ENCODE measurements at places on chromosomes 3 and 15.

DNA sequence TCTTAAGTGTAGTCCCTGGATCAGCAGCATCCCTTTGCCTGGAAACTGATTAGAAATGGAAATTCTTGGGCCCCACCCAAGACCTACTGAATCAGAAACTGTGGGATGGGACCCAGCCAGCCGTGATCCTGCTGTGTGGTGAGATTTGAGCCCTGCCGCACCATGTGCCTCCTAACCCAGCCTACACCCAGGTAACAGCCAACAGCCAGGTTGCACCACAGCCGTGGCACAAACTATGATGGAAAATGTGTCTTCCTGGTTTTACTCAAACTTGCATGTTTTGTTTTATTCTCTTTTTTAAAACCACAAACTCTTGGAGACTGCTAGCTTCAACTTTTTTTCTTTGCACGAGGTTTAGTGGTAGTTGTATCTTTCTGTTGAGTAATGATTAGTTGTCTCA, 2.6 kb downstream of the LIMD1 start:
- DNase-seq, result peak; percentile 49

- DNase-seq, result peak; percentile 65
Observed at GRCh38 chr3:187919048-187919447, 173.8 kb upstream of the BCL6 start.

DNA sequence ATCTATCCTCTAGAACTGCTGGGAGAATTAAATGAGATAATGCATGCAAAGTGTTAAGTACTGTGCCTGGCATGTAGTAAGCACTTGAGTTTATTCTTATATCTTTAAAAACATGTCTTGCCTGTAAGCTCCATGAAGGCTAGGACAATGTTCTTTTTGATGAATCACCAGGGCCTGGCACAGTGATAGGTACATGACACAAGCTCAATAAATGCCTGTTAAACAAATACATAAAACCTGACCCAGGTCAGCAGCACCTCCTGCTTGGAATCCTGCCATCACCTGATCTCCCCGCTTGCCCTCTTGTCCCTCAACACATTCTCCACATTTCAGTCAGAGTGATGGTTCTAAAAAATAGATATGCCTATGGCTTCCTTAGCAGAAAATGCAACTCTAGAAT, 186.8 kb downstream of the CHST2 start:
- no peak for DNase-seq

DNA sequence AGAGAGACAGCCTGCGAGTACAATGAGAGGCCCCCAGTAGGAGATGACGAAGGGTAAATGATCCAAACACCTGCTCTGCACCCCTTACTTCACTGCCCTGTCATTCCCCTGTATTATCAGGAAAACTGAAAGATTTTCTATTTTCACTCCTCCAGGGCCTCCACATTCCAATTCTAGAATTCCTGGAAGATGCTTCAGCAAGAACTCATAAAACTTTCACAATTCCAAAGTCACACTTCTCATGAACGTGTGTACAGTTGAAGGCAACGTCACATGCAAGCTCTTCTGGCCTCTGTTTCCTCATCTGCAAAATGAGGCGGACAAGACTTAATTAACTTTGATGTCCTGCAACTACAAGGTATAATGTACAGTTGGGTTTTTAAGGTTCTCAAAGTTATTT, 62.8 kb upstream of the SPATA12 start:
- no peak for DNase-seq

DNA sequence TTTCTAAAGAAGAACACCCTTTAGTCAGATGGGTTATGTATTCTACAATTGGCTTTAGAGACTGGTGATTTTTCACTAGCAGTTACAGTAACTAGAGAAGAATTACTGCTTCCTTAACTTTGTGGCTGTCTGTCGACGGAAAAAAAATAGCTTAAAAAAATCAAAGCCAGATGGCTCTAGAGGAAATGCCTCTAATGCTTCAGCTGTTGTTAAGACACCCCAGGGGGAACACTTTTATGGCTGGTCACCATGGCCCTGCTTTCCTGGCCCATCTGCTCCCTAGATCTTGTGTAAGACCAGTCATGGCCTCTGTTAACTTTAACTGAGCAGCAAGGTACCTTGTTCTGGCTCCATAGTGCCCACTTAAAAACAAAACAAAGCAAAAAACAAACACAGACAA, 198.6 kb upstream of the PLSCR5 start:
- DNase-seq, result no peak

DNA sequence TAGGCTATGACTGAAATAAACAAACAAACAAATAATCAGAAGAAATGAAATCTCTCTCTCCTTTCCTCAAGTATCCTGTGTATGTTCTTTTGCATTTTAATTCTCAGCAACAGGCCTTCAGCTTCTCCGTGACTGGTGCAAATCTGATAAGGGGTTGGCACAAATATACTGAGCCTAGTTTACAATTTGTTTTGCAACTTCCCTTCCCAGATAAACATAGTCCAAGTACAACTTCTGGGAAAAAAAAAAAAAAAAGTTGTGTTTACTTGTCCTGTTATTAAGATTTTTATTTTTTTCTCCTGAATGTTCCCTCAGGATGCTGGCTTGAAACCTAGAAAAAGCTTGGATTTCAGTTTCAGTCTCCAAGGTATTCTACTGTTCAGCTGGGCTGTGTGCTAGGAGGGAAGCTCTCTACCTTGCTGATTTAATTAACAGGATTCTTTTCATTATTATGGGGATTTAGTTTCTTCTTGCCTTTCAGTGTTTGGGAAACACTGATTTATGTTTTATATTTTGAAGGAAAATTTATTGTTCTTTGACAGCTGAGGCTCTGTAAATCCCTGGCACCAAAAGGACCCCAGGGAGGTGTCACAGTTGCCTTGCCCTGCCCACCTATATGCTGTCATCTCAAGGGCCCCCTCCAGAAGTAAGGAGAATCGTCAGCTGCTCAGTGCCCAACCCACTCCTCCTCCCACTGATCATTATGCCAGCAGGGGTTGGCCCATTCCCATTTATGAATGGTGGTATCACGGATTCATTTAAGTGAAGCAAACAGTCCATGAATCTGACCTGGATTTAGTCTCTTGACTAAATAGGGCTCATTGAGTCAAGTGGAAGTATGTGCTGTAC, 185.2 kb downstream of the MEIS2 start:
- DNase-seq, result no peak

DNA sequence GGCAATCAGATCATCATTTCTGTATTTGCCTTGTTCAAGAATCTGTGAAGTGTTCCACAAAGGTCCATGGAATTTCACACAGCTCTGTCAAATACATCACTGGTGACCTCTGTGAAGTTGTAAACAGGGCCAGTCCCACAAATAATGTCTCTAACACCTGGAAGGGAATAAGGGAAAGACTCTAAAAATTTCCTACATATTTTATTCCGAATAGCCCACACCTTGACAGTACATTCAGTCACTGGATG, at the start of gene C3orf49:
Gene C3orf49, plus strand, starts transcription at position 149 of the 248 bp plus-strand sequence. CDS start 173 bp downstream, outside the sequence.
- no peak for DNase-seq

DNA sequence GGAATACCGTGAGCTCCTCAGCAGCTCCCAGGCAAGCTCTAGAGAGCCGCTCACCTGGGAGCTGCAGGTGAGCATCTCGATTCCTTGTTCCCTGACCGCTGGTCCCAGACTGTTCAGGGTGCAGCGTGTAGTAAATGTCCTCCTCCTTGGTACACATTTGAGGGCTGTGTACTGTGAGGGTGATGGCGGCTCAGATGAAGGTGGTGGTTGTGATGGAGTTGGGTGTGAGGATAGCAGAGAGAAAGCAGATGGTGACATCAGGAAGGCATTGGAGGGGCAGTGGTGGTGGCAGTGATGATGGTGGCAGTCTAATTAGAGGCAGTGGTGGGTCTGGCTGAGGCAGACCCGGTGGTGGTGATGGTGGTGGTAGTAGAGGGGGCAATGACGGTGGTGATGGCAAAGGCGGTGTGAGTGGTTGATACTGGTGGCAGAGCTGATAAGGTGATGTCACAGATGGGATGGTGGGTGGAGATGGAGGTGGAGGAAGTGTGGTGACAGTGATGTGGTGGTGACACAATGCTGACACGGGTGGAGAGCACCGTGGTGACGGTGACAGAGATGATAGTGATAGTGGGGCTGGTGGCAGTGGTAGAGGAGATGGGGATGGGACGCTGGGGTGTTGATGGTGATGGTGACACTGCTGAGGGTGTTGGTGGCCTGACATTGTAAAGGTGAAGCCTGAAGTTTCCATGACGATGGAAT, at the start of gene DNAJB8:
Gene DNAJB8, minus strand, starts transcription at position 51 of the 702 bp plus-strand sequence. CDS start 3,645 bp downstream, outside the sequence.
- DNase-seq, result no peak

DNA sequence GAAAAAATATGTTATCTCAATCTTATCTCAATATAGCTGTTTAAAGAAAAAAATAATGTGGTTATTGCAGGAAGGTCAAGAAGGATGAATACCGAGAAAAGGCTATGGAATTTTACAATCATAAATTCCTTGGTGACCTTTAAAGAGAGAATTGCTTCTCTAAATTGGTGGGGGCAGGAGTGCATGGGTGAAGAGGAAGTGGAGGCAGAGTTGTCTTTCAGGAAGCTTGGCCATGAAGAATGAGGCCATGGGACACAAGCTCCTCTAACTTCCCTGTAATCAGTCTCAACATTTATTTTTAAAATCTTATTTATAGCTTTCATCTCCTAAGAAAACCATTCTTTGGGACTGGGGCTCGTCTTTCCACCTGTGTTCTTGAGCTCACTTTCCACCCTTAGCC, 22.4 kb upstream of the ALDH1A2 start:
- no peak for DNase-seq

DNA sequence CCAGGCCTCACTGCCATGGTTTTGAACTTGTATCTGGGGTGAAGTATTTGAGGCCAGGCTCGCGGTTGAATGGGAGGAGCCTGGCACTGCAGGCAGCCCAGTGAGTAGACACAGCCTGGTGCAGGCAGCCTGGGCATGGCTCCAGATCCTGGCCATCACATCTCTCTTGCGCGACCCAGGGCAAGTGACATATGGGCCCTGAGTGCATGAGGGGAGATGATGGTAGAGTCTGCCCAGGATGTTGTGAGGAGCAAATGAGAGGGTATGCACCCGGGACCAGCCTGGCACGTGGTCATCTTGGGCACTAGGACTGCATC, 103.5 kb downstream of the TBC1D2B start:
- DNase-seq, result no peak
